MG63 (cell line): ENCODE measurements at places on chromosomes 7 and 10.

- DNase-seq, result no peak
Measured at GRCh38 chr10:49756031-49756430, 6.1 kb downstream of the OGDHL start.

DNA sequence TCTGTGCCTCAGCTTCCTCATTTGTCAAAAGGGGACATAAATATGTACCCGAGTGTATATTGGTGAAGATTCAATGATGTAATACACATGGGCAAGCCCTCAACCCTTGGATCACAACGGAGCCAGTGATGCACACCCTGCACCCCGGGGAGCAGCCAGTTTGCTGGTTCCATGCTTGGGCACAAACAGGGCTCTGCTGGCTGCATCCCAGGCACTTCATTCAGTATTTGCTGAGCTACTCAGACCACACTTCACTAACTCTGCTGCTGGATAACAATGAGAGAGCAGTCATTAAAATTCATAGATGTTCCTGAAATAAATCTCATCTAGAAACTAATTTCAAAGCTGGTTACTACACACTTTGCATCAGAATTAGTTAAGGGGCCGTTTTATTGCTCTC, 72.0 kb downstream of the SCRN1 start:
- DNase-seq, result no peak

GRCh38 chr7:132557489-132558044, 18.7 kb downstream of the PLXNA4 start:
- DNase-seq, result no peak

DNA sequence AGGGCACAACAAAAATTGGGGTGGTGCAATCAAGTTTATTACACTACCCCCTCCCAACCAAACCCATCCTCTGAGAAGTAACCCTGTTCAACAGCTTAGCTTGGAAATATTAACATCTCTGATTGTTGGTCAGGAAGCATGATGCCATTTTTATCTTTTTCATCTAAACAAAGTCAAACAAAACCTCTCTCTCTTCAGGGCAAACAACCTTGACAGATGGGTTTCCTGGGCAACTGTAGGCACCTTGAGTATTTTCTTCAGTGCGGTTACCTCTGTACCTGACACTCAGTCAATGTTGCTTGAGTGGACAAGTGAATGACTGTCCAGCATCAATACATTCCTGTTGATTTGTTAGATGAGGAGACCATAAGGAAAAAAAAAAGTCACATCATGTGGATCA, 183.6 kb downstream of the NRP1 start:
- DNase-seq, result no peak

DNA sequence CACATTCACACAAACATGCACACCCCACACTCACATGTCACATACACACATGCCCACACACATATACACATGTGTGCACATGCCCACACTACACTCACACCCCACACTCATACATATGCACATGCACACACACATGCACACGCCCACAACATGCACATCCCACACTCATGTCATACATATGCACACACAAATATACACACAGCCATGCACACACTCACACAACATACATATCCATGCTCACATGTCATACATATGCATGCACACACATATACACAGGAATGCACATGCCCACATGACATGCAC, 219.8 kb downstream of the DNAJB6 start:
- no peak for DNase-seq

GRCh38 chr7:36607721-36608095, 116.6 kb downstream of the AOAH start:
- no peak for DNase-seq

- DNase-seq, result no peak
Measured at GRCh38 chr10:1569208-1569607, 168.1 kb downstream of the ADARB2 start.
